ENCODE measurements at places on chromosomes 4 and X.

GRCh38 chrX:148867596-148867995 is 367.2 kb downstream of the AFF2 start:
- DNase-seq: no peak

DNA sequence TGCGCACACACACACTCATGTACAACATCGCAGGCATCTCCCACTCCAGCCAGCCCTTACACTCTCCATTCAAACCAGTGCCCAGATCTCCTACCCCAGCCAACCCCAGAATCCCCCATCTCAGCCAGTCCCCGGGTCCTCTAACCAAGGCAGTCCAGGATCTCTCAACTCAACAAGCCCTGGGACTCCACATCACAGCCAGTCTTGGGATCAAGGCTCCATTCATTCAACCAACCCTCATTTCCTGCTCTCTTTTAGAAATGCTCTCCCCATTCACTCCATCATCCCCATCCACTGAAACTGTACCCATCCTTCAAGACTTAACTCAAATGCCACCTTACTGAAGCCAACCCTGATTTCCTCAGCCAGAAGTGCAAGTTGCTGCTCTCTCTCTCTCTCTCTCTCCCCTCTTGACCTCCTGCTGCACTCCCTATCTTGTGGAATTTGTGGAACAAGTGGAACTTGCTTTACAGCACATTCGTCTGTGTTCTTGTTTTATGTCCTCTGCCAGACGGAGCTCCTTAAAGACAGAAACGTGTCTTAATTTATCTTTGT is 40.6 kb upstream of the IQSEC2 start:
- no peak for DNase-seq

GRCh38 chrX:11290416-11291102 is 2.7 kb upstream of the AMELX start:
- DNase-seq: no peak

DNA sequence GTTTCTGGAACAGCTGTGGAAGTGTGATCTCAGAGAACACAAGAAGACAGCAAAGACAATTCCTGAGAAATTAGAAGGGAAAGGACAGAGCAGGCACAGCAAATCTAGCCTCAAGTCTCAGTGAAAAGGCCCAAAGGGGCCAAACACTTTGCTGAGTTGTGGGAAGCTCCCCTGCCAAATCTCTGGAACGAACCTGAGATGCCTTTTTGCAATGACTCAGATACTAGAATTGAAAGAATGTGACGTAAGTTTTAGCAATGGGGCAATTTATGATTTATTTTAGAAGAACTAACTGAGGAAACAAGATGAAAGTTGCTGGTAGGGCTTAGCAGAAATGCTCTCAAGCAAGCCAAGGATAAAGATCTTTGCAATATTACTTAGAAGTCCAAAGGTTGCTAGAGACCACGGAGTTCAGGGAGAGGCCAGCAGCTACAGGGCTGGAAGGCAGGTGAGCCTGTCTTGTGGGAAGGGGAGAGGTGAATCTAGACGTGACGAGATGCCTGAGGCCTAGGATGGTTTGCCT is 92.8 kb downstream of the AMELX start:
- DNase-seq: no peak

DNA sequence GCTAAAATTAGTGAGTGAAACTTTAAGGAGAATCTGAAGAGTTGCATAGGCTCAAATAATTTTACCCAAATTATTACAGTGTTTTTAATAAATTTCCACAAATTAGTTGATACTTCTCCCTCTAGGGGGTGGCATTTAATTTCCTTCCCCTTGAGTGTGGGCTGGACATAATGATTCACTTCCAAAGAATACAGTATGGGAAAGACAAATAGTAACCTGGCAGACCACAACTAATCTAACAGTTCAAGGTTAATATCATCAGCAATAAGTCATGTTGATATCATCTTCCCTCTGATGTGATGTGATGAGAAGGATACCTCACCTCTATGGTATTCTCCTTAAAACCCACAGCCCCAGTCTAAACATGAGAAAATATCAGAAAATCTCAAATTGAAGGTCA is 15.5 kb downstream of the PFKFB1 start:
- DNase-seq: no peak

DNA sequence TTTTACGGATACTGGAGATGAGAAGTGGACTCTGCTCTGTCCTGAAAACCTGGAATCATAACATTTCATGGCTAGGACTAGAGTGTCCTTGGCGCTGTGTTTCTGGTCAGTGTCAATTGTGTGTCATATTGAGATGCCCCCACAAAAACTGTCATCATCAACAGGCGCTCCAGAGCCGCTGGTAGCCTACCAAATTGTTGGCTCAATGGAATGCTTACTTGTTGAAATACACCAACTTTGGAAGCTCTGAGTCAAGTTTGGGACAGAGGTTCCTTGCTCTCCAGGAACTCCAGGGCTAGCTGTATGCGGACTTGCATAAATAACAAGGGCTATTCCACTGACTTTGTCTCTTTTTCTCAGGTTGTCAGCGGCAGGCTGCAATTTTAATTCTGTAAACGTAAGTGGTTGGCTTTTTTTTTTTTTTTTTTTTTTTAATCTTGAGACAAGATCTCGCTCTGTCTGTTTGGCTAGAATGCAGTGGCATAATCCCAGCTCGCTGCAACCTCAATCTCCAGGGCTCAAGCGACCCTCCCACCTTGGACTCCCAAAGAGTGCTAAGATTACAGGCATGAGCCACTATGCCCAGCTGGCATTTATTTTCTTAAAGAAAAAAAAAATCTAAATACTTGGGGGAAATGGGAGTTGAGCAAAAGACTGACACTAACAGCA is 871 bp upstream of the HPGD start:
- no peak for DNase-seq

DNA sequence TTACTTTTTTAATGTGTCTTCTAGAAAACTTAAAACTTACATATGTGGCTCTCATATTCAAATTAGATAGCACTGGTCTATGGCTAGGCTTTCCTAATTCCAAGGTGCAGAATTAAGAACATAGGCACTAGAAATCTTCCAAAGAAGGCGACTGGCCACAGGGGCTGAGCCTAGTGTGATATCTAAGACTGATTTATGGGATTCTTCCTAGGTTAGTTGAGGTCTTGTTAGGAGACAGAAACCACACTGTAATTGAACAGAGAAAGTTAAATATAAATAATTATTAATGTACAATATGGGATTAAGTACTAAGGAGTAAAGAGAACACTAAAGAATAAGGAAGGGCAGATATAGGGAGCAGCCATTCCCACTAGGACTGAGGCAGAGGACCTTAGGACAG is 48.3 kb downstream of the SNX25 start:
- no peak for DNase-seq

GRCh38 chr4:182807346-182807745 is 109.8 kb downstream of the DCTD start:
- no peak for DNase-seq

- no peak for DNase-seq
These were observed 387.5 kb upstream of the GRID2 start for GRCh38 chr4:91916219-91916618.

- no peak for DNase-seq
These were observed 1.2 kb downstream of the IRS4 start for GRCh38 chrX:108735091-108735678.

GRCh38 chr4:23932901-23933308 is 43.1 kb upstream of the PPARGC1A start:
- no peak for DNase-seq

DNA sequence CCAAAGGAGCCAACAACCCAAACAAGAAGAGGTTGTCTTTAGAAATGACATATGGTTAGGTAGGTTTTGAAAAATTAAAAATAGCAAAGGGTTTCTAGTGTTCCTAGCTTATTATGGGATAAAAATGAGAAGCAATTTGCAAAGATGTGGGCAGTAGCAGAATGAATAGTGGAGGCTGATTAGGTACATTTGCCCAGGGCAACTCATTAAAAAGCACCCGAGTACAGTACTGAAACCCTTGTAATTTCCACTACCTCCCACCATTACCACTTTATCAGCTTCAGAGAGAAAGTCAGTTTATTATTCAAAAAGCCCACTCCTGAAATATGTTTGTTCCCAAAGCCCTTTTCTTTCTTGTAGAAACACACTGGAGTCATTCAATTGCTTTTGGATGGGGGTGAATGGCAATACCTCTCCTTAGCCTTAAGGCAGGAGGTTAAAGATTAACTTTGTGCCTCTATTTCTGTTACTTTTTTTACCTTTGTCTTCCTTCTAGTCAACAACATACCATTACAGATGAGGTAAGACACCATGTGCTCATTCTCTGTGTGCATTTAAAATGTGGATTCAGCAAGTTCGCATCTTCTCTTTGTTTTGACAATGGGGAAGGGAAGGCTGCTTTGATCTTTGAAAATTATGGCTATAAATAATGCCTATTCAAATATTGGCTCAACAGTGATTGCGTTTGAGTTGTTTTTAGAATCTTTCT is 353.8 kb upstream of the CASK start:
- no peak for DNase-seq

- no peak for DNase-seq
These were observed 66.9 kb upstream of the PCDH7 start for GRCh38 chr4:30653291-30653690.

Measured in SW 1271 (cell line).